ENCODE measurements at places on chromosomes 6 and 20. TPM values are rescaled to one million over a fixed set of nuclear protein-coding genes. Genes with fewer than 3 reads are reported as not detected.

The TFAP2D gene
- not detected for total RNA-seq

The KCNK16 gene
- not detected for total RNA-seq

The C6orf58 gene
- not detected for total RNA-seq

The TCP11 gene
- not detected for total RNA-seq

The TMEM14B gene
- total RNA-seq, result 83.6 TPM

The CGA gene
- not detected for total RNA-seq

The TREML1 gene
- not detected for total RNA-seq

The RRP36 gene
- total RNA-seq, result 68.4 TPM

- H3K4me1 ChIP-seq, result no peaks in the 10 kb centered on the region
- H3K36me3 ChIP-seq, result no peaks in the 10 kb centered on the region
- no peak overlapping the region for H3K27ac ChIP-seq
- peaks cover 4% of the 10 kb centered on the region for H3K27me3 ChIP-seq
Measured at GRCh38 chr6:105014954-105015353, 58.0 kb downstream of the LIN28B start.

DNA sequence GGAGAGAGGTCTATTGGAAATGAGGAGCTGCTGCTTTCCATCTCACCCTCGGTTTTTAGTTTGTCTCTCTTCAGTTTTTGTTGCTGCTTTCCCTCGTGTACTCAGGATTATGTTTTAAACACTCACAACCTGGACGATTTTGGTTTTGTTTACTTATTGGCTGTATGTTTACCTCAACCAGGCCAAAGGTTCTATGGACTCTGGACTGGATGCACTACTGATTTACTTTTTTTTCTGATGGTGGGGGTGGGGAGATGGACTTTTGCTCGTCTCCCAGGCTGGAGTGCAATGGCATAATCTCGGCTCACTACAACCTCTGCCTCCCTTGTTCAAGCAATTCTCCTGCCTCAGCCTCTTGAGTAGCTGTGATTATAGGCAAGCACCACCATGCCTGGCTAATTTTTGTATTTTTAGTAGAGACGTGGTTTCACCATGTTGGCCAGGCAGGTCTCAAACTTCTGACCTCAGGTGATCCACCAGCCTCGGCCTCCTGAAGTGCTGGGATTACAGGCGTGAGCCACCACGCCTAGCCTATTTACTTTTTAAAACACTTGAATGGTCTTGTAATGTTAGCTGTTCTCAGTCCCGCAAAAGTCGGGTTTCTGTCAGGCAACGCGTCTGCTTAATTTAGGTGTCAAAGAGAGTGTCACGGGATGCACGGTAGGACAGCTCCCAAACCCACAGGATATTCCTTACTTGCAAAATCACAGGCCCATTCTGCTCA, 148.2 kb upstream of the RIPOR2 start:
- peaks cover 13% of the 10 kb centered on the region for H3K4me1 ChIP-seq
- no peak overlapping the region for H3K27ac ChIP-seq
- H3K4me3 ChIP-seq, result no peak overlapping the region
- H3K36me3 ChIP-seq, result peaks cover 38% of the 10 kb centered on the region
- no peaks in the 10 kb centered on the region for H3K27me3 ChIP-seq
- no peak for DNase-seq

GRCh38 chr6:168871642-168872315, 381.9 kb downstream of the THBS2 start:
- H3K27ac ChIP-seq, result no peak overlapping the region
- no peaks in the 10 kb centered on the region for H3K36me3 ChIP-seq
- no peaks in the 10 kb centered on the region for H3K4me1 ChIP-seq
- no peak overlapping the region for H3K4me3 ChIP-seq
- no peaks in the 10 kb centered on the region for H3K27me3 ChIP-seq

GRCh38 chr6:80249897-80250296, 143.4 kb downstream of the BCKDHB start:
- no peak overlapping the region for H3K27ac ChIP-seq
- no peak for DNase-seq
- no peaks in the 10 kb centered on the region for H3K4me1 ChIP-seq
- no peaks in the 10 kb centered on the region for H3K36me3 ChIP-seq
- no peaks in the 10 kb centered on the region for H3K27me3 ChIP-seq

GRCh38 chr6:94323853-94324252, 904.5 kb upstream of the EPHA7 start:
- H3K27me3 ChIP-seq, result no peaks in the 10 kb centered on the region
- no peak overlapping the region for H3K4me3 ChIP-seq
- no peak overlapping the region for H3K27ac ChIP-seq
- no peaks in the 10 kb centered on the region for H3K36me3 ChIP-seq
- H3K4me1 ChIP-seq, result no peaks in the 10 kb centered on the region
- DNase-seq, result no peak

- DNase-seq, result no peak
- H3K36me3 ChIP-seq, result peaks cover 20% of the 10 kb centered on the region
- peak overlapping the region; percentile 97 for H3K4me3 ChIP-seq
- peaks cover 5% of the 10 kb centered on the region for H3K27me3 ChIP-seq
Measured at GRCh38 chr20:24993337-24994185, 1.0 kb upstream of the APMAP start.

GRCh38 chr20:47351643-47352331, 4.7 kb downstream of the ZMYND8 start:
- peak overlapping the region; percentile 59 for H3K4me3 ChIP-seq
- H3K27me3 ChIP-seq, result no peaks in the 10 kb centered on the region
- H3K4me1 ChIP-seq, result peaks cover 47% of the 10 kb centered on the region
- peaks cover 39% of the 10 kb centered on the region for H3K36me3 ChIP-seq
- no peak for DNase-seq

- no peak overlapping the region for H3K4me3 ChIP-seq
- no peak overlapping the region for H3K27ac ChIP-seq
- H3K36me3 ChIP-seq, result peaks cover 62% of the 10 kb centered on the region
Measured at GRCh38 chr6:89782222-89782621, 37.4 kb downstream of the MDN1 start.

GRCh38 chr6:142334294-142334693, 32.5 kb downstream of the ADGRG6 start:
- no peak overlapping the region for H3K27ac ChIP-seq
- no peak overlapping the region for H3K4me3 ChIP-seq
- H3K27me3 ChIP-seq, result peaks cover 9% of the 10 kb centered on the region
- DNase-seq, result no peak
- H3K4me1 ChIP-seq, result peaks cover 15% of the 10 kb centered on the region

DNA sequence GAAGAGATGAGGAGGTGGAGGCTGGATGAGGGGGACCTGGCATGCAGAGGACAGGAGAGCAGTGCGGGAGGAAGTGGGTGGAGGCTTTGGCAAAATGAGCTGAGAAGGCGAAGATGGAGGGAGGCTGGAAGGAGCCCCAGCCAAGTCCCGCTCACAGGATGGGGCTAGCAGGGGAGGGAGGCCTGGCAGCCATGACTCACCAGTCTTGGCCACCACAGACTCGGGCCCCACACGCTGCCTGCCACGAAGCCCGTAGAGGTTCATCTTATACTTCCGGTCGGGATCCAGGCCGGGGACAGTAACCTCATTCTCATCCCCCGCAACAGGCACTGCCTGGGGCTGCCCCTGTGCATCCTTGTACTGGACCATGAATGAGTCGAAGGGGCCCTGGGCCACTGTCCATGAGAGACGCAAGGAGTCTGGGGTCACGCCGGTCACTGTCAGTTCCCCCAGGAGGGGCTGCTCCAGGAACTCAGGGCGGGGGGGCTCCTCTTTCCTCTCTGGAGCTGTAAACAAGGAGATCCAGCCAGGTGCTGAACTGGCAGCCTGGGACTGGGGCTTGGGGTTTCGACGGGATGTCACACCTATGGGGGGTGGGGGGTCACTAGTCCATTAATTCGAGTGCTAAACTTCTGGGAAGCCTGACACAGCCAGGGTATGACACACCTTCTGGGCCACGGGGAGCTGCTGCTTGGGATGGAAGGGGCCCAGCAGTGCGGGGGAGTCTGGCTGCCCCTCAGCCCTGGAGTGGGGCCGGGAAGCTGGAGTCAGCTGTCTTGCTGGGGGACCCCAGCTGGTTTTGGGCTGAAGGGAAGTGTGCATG, 27.8 kb downstream of the TNXB start:
- no peak for DNase-seq
- peaks cover under 1% of the 10 kb centered on the region for H3K4me1 ChIP-seq
- H3K27ac ChIP-seq, result peak overlapping the region; percentile 1
- no peaks in the 10 kb centered on the region for H3K36me3 ChIP-seq
